T-helper 2 cell (primary cell): ENCODE measurements at places on chromosomes 3 and 15.

GRCh38 chr3:64186667-64187064, 38.6 kb downstream of the PRICKLE2 start:
- no peak for DNase-seq

DNA sequence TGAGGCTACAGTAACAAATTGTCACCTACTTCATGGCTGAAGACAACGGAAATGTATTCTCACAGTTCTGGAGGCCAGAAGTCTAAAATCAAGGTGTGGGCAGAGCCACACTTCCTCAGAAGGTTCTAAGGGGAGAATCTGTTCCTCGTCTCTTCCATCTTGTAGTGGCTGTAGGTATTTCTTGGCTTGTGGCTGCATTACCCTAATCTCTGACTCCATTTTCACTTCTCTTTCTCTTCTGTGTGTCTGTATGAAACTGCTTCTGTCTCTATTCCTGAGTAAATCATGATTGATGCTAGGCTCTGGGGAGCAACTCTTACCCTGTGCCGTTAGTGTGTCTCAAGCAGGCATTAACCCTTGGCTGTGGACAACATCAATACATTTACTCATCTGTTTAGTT, 164.7 kb downstream of the SQOR start:
- DNase-seq = no peak

GRCh38 chr3:196975349-196975748, 6.7 kb upstream of the PIGZ start:
- DNase-seq = no peak

GRCh38 chr3:13018043-13018451, 55.2 kb downstream of the IQSEC1 start:
- DNase-seq = no peak

DNA sequence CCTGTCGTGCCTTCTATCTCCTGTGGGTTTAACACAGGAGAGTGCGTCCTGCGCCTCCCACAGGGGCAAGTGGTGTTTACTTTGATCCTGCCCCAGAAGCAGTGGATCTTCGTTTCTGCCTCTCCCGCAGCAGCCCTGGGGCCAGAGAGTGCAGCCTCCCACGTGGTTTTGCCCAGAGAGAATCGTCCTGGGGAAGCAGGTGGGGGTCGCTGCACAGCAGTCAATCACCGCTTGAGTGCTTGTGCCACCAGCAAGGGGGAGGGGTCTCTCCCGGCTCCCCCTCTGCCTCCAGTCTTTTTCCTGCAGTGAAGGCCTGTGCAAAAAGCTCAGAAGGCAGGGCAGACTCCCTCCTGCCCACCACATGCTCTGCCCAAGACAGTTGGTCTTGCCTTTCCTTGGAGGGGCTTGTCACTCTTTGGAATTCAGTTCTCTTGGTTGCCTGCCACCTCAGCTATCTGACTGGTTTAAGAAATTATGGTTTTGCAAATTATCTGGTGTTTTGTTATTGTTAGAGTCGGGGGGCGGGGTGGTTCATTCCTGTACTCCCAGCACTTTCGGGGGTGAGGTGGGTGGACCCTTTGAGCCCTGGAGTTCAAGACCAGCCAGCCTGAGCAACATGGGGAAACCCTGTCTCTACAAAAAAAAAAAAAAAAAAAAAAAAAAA, 26.9 kb downstream of the STOML1 start:
- no peak for DNase-seq

GRCh38 chr3:118833075-118833474, 201.6 kb downstream of the IGSF11 start:
- no peak for DNase-seq
